ENCODE measurements at places on chromosomes 16 and 17.

- no peak for DNase-seq
Measured at GRCh38 chr17:17348872-17349723, 45.9 kb downstream of the NT5M start.

DNA sequence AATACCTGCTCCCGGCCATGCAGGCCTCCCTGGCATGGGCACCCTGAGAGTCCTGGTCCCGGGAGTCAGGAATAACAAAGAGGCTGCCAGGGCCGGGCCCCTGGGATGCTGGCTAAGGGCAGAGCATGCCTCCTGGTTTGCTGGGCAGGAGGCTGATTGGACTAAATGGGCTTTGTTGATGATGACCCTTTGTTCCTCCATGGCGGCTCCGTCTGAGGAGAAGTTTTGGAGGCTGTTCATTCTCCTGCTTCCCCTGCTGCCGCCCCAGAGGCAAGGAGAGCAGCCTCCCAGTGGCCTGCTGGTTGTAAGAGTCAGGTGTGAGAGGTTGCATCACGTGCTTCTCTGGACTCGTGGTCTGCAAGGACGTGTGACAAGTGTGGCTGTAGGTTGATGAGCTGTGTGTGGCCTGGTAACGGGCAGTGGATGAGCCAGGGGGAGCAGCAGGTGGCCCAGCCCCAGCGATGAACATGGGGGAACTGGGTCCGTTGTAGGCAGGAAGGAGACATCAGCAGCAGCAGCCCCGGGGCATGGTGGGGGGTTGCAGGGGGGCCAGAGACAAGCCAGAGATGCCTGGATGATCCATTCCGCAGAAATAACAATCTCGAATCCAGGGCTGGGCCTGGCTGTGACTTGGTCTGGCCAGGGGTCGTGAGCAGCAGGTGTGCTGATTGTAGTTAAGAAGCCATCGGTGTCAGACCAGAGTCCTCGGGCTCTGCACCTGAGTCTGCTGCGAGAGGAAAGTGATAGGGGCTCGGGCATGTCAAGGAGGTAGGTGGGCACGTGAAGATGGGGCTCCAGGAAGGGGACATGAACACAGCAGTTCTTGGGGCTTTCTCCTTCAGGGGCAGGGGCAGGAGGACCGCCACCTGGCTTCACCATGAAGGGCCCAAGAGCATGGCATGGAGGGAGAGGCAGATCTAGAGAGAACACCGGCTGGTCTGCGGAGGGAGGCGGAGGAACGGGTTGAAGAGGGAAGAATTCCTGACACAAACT lies 101.4 kb downstream of the TNFRSF13B start:
- DNase-seq = no peak

GRCh38 chr16:89115216-89115861 lies 21.7 kb downstream of the ACSF3 start:
- peak; percentile 51 for DNase-seq

DNA sequence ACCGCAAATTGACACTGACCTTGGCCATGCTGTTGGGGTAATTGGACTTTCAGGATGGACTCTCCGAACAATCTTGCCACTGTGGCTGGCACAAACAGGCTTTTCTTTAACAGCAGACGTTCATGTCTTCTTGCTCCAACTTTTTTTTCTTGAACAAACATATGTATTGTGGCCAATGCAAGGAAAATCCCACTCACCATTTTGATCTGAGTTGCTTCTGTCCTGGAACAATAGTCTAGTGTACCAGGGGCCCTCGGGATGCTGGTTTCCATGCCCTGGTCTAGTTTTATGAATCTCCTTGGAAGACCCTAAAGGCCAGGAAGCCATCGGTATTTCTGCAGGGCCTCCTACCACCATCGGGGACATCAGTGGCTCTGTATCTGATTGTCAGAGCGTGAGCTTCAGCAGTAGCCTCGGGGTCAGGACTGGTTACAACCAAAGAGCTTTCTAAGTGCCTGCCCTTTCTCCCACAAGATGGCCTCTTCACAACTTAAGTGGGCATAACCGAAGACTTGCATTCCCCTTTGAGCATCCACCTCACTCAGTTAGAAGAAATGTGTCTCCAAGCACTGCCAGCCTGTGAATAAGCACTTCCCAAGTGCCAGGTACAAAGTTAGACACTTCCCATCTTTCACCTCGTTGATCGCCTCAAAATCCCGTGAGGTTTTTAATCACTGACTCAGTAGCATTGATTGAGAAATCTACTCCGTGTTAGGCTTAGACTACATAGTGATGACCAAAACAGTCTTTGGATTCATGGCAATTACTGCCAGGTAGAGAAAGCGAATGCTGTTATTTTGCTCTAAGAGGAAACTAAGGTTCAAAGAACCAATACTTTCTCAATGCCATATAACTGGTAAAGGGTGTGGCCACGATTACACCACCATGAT lies 87.0 kb upstream of the TBX2 start:
- no peak for DNase-seq
